Liver (tissue), 10 donors: ENCODE measurements at places on chromosomes 5 and 9.

- no peak for DNase-seq
Observed at GRCh38 chr5:180283026-180283615, 8.8 kb downstream of the MAPK9 start.

- peak; percentile 88 for DNase-seq
Observed at GRCh38 chr9:137029058-137029936, 1.3 kb upstream of the ABCA2 start.

GRCh38 chr9:104765138-104765537 lies 1.2 kb downstream of the NIPSNAP3B start:
- DNase-seq, result no peak

DNA sequence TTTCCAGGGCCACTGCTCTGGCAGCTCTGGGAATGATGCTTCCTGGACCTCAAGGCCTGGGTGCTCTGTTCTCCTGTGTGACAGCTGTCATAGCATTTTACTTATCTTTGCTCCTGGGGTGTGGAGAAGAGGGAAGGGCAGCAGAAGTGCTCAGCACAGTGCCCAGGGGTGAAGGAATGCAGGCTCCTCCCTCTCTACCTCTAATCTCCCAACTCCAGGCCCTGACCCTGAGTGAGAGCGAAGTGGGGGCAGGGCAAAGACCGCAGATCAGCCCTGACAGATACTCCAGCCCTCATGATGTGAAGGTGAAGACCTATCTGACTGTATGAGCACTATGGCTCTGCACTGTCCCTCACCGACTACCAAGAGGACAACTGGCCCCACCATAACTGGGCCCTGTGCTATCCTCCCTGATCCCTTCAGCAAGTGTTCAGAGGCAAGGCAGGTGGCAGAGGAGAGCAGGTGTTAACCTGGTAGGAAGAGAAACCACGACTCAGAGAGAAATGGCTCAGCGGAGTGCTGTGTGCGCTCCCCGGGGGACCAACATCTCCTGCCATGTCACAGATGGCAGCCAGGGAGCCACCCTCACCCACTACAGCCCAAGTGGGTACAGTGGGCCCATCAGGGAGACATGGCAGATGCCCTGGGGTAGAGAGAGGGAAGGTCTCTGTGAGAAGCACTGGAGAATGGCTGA lies 16.8 kb downstream of the ACSL6 start:
- peak; percentile 83 for DNase-seq
